ENCODE measurements at places on chromosomes 11 and 22.

- no peak for DNase-seq
Observed at GRCh38 chr11:113238721-113239120, 75.7 kb upstream of the TTC12 start.

GRCh38 chr11:118157186-118157895 lies 4.7 kb upstream of the SCN4B start:
- DNase-seq, result no peak

GRCh38 chr11:113728814-113729213 lies 22.7 kb upstream of the TMPRSS5 start:
- DNase-seq, result no peak

- DNase-seq, result no peak
Observed at GRCh38 chr22:17732251-17732854, 41.9 kb downstream of the BID start.

GRCh38 chr11:6833356-6833755 lies 12.1 kb upstream of the OR10A5 start:
- DNase-seq, result no peak

DNA sequence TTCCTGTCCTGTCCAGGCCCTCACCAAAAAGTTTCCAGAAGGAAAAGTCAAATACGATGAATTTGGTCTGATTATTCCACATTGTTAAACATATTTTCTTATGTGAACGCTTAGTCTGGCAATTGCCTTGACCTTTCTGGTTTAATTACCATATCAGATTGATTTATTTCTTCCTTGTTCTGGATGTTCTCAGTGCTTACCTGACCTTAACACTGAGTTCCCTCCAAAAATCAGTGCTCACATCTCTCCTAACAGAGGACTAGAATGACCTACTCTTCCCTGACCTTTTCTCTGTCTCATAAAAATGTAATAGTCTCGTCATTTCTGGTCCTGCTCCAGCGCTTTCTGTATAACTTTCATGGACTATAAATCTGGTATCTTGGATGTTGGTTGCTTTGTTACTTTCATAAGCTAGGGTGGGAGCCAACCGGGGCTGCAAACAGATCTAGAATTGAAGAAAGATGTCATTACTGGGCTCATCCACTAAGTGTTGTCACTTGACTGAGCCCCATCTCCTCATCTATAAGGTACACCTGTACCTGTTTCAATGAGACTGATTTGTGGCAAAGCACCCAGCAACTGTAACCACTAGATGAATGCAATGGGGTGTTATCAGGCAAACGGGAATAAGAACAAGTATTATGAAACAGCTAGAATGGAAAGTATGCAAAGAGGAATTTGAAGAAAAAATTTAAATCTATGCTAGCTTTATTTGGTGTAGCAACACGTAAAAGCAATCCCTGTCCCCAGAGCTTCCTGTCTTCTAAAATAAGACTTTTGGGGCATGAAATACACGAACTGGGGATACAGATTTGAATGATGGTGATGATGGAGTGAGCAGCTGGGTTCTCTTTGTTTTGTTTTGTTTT lies 2.4 kb downstream of the FADS2 start:
- no peak for DNase-seq

DNA sequence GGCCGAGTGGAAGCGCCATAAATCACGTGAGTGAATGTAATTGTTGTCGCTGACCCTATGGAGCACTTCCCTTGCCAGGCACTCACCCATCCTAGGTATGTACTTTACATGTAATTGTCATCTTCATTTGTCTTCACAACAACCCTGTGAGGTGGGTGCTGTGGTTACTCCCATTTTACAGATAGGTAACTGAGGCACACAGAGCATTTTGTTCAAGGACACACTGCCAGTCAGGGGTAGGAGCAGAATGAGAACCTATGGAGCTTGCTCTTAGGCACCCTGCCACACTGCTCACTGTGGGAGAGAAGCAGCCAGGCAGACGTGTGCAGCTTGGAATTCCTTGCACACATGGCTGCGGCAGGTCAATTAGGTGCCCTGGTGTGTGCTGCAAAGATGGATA lies 785 bp upstream of the EFCAB6 start:
- no peak for DNase-seq

GRCh38 chr11:119727523-119728151 lies 1.4 kb downstream of the NECTIN1 start:
- no peak for DNase-seq

DNA sequence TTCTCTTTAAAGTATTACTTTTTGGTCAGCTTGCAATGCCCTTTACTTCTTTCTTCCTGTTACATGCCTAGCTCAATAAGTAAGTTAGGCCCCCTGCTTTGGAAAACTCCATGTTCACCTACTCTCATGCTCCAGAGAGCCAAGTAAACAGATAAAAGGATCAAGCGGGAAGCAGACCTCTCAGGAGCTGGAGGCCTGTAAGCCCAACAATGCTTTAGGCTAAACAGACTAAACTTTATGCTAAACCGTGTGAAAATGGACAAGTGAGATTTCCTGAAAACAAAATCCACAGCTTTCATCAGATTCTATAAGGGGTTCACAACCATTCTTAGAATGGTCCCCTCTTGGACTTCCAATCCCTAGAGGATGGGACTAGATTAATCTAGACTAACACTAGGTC lies 40.2 kb downstream of the CELF1 start:
- no peak for DNase-seq
